ENCODE measurements at places on chromosomes 5 and 9. TPM values are rescaled to one million over a fixed set of nuclear protein-coding genes. Genes with fewer than 3 reads are reported as not detected.

Gene EDIL3
- 29.7 TPM for total RNA-seq

Gene LCN1
- not detected for total RNA-seq

Gene ITGA1
- 207 TPM for total RNA-seq

Gene C9orf50
- not detected for total RNA-seq

Gene ZNF608
- total RNA-seq, result 32.3 TPM

Gene OGN
- 2.1 TPM for total RNA-seq

Gene CTNND2
- 3.4 TPM for total RNA-seq

Gene BNC2
- 8.2 TPM for total RNA-seq

Gene SLC45A2
- total RNA-seq, result 1.0 TPM

Gene CSNK1G3
- 72.0 TPM for total RNA-seq

Gene FOXD4L5
- 0.29 TPM for total RNA-seq

Gene PCDHA6
- 0.35 TPM for total RNA-seq

Gene NREP
- 24.0 TPM for total RNA-seq

Gene TTC23L
- 0.29 TPM for total RNA-seq

Gene PURA
- 17.3 TPM for total RNA-seq

Gene SLC6A3
- total RNA-seq, result not detected

Gene ZFP37
- total RNA-seq, result 2.7 TPM

Gene PCDHB14
- total RNA-seq, result 0.98 TPM

Gene CBY3
- total RNA-seq, result not detected

Gene GLE1
- 28.0 TPM for total RNA-seq

All from mucosa of descending colon (tissue), 3 donors.